ENCODE measurements at places on chromosomes 1 and 21.

- DNase-seq, result no peak
These were observed 405.3 kb downstream of the RRAGC start for GRCh38 chr1:38454236-38454635.

DNA sequence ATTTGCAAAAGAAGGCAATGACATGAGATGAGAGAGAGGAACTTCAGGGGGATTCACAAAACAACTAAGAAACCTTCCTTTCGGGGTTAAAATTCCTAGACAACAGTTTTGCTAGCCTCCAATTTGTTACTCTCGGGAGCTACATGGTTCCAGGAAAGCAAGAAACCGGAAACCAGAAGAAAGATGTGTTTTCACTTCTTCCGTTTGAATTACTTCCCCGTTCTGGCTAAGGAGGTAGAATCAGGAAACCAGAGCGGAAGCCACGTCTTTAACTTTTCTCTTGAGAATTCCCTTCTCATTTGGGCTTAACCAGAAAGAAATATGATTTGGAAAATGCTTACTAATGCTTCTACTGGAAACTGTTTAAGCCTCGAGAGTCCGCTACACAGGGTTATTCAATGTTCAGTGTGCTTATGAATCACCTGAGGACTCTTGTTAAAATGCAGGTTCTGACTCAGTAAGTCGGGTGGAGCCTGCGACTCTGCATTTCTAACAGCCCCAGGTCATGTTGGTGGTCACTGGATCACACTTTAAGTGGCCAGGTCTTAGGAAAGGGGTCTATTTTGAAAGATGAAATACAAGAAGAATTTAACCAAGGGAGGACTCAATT lies 43.5 kb upstream of the MCOLN3 start:
- DNase-seq, result peak; percentile 7

DNA sequence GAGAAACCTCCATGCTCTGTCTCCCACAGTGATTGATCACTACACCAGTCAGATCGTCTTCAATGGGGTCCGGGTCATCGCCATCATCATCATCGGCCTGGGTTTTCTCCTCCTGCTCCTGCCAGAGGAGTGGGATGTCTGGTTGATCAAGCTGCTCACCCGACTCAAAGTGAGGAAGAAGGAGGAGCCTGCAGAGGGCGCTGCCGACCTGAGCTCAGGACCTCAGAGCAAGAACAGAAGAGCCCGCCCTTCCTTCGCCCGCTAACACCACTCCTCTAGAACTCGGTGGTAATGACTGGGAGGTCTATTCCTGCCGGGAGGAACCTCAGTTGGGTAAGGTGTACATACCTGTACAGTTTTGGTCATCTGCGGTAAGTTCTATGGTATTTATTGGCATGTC lies 50.3 kb upstream of the COA6 start:
- DNase-seq, result no peak

GRCh38 chr21:46099476-46099875 lies 1.6 kb downstream of the COL6A2 start:
- DNase-seq, result peak; percentile 8

GRCh38 chr1:2791027-2791760 lies 10.3 kb downstream of the TTC34 start:
- no peak for DNase-seq

DNA sequence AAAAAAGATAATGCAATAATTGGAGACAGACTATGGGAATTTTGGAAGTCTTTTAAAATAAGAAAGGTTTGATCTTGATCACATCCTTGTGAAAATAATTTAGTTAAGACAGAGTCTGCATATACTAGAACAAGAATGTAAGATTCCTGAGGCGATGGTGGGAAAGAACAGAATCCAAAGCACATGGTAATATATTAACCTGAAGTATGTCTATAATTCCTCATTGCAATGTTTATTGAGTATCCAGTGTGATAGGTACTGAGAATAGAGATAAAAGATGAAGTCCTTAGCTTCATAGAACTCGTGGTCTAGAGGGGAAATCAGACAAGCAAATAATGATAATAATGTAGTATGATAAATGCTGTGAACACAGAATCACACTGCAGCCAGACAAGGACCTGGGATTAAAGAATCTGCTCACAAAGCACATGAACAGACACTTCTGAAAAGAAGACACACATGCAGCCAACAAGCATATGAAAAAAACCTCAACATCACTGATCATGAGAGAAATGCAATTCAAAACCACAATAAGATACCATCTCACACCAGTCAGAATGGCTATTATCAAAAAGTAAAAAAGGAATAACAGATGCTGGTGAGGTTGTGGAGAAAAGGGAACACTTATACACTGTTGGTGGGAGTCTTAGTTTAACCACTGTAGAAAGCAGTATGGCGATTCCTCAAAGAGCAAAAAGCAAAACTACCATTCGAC lies 6.9 kb upstream of the ANGPTL3 start:
- DNase-seq, result no peak

DNA sequence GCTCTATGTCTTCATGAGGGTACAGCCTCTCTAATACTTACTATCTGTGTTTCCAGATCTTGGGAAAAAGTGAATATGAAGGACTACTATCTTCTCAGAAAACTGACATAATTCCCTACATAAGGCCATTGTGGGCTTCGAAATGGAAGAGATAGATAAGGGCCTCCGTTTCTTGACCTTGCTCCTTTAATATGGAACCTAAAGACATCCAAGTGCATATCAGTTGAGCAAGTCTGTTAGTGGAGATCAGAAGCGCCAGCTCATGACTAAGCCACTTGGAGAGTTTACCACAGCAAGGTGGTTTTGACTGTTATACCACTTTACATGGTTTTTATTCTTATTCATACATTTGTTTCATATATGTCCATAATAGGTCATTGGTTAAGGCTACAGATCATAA lies 35.3 kb upstream of the FCER1A start:
- no peak for DNase-seq

DNA sequence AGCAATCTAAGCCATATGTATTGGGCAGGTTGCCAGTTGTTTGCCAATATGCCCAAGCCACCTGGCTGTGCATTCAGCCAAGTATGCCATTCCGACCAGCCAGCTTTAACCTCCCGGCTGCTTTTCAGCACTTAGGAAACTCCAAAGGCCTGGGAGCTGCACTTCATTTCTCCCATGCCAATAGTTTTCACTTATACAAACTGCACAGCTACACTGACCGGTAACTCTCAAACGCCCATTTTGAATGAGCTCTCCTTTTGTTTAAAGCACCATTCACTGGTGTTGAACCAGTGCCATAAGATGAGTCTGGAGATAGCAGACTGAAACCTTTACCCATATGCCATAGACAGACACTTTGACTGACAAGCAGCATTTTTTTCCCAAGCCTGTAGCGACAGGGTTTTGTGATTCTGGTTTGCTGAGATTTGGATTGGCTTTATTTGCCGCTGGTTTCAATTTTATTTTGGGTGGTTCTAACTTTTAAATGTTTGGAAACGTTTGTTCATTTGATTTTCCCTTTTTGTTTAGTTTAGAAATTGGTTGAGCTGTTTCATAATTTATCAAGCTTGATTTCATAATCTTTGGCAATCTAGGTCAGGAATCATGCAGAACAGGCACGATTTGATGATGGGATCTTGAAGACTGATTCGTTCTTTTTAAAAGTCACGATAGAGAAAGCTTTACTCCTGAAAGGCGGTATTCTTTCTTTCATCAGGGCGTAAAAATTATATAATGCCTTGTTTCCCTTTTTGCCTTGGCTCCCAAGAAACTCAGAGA lies 144.6 kb downstream of the NFIA start:
- DNase-seq, result no peak

DNA sequence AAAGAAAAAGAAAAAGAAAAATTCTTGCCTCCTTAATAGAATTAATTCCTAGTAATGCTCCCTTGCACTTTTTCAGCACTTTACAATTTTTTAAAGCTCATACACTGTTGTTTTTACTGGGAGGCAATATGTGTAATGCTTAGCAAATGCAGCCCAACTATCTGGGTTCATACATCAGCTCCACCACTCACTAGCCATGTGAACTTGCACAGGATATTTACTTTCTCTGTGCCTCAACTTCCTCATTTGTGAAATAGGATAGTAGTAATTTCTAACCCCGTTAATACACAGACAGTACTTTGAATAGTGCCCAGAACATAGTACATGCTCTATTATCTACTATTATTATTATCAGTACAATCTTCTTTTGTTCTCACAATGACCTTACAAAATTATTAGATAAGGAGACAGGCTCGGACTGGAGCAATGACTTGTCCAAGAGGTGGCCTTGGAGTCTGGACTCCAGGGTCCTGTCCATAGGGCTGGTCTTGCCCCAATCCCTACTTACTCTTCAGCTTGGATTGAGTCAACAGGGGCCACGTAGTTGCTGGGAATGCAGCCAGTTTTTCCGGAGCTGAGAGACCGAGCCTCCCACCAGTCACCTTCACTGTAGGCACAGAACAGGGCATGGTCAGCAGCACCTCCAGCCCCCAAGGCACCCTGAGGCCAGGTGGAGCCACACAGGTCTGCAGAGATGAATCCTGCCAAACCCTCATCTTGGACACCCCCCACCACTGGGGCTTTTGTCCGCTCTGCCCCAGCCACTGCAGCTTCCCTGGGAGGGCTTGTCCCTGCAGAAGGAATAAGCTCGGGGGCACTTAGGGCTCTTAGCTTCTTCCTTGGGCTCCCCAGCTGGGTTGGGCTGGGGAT lies 13.7 kb downstream of the FGR start:
- DNase-seq, result no peak

DNA sequence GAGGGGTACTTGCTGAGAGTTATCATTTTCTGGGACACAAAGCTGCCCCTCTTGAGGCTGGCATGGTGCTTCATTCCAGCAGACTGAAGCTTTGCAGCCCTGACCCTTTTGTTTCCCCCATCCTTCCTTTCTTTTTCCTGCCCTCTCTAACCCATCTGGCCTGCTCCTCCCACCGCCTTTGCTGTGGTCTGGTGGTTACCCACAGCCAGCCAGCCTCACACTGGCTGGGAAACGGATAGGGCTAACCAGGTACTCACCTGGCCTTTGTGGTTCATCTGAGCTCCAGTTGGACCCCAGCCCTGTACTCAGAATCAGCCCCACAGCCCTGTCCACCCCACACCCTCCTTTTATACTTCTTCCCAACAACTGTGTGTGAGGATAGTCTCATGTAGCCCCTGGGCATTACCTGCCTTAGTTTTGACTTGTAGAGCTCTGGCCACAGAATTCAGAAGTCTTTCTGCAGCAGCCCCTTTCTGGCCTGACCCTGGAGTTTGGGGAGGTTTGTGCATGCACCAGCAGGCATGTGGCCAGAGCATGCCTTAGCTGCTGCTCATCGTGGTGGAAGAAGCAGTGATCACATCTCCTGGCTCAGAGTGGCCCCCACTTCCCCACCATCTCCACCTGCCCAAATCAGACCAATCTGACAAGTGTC lies 138.0 kb downstream of the TRABD2B start:
- no peak for DNase-seq
